H9 (cell line): ENCODE measurements at places on chromosomes 4 and X.
A peak's percentile ranks its signal among the peaks of the same experiment; 100 is the strongest.

DNA sequence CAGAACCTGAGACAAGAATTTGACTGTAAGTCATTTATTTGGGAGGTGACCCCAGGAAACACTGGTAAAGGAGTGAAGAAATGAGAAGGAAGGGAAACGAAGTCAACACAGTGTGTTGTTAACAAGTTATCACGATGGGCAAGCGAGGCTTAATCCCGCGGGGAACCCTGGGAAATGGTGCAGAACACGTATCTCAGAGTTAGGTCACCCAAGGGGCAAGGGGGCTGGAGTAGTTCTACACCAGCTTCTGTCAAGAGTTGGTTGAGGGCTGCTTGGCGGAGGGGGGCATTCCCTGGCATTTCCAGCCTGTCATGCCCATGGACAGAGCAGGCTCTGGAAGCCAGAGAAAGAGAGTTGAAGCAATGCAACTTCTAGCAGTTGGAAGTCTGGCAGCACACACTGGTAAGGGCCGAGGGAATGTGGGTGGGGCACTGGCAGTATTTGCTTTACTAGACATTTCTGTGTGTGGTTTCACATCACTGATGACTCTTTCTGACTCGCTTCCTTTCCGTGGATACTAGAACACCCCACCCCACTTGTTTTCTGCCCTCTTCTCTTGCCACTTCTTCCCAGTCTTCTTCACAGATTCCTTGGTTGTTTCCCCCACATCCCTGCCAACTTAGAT, 52.2 kb upstream of the ADGRG2 start:
- DNase-seq, result no peak

- no peak for DNase-seq
Measured at GRCh38 chr4:10421344-10422055, 35.7 kb downstream of the ZNF518B start.

DNA sequence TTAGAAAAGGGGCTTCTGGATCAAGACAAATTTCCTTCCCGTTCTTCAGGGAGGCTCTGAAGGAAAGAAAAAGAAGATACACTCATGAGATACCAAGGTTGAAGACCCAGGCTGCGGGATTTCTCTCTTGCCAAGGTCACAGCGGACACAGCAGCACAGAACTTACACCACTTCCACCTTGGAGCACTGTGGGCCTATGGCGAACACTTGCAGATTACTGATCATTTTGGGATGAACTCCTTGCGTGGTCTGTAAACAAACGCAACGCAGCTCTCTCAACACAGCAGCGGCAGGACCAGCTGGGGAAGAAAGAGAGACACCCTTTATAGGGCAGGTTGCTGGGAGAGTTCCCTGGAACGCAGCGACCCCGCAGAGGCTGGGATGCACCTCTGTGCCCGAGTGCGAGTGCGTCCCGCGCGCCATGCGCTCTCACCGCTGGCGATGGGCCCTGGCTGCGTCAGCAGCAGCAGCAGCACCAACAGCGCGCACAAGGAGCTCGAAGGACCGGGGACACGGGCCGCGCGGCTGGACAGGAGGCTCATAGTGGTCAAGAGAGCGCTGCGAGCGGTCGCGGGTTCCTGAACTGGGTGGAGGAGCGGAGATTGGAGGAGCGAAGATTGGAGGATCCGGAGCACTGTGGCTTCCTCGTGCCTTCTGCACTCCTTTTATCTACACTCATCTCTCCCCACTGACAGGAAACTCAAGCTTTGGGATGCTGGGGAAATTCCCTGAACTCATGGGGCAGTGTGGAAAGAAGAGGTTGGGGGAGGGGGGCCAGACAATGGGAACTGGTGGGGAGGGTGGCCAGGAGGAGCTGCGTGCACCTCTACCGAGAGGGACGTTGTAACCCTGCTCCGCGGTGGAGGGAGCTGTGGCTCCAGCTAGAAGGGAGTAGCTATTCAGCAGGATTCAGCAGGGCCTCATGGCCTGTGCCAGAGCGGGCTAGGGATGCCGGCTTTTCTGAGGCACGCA, at the start of gene CXCL5:
Gene CXCL5 (minus strand): TSS at position 638 of the 972 bp plus-strand sequence. CDS start 96 bp downstream, at position 542.
- DNase-seq, result peak; percentile 85

- DNase-seq, result no peak
Measured at GRCh38 chrX:15505101-15505500, 4.5 kb downstream of the BMX start.

DNA sequence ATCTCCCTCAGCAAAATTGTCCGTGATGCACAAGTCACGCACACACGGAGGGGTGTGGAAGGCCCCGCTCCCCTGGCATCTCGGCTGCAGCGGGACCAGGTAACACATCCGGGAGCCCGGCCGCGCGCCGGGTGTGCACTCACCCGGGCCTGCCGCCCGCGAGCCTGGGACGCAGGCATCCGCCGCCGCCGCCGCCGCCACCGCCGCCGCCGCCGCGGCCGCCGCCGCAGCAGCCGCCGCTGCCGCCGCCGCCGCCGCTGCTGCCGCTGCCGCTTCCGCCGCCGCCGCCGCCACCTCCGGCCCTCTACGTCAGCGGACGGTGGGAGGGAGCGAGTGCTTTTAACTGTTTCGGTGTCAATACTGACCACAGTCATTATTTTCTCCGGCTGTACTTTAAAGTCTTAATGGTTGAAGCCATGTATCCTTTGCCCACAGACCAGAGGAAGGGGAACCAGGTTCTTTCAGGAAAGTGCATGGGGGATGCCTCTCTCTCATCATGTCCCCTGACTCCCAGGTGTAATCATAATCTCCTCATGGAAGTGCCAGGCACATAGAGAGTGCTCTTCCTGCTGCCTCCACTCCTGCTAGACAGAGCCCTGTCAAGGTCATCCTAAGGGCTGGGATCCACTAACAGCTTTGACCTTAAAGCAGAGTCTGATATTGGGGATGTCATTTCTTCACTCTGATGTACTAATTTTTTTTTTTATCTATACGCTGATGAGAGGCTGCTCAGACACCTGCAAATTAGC, 38.0 kb downstream of the MAGEE2 start:
- DNase-seq, result peak; percentile 35

DNA sequence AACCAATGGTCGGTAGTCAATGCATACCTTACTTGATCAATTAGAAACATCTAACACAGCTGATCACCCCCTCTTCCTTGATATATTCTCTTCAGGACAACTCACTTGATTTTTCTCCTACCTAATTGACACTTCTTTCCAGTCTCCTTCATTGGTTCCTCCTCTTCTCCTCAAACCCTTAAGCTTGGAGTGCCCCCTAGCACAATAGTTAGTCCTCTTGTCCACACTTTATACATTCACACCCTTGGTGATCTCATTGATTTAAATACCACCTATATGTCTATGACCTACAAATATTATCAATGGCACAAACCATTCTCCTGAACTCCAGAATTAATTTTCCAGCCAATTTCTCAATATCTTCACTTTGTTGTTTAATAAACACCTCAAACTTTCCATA, 724.0 kb downstream of the ADGRL3 start:
- DNase-seq, result no peak
